ENCODE measurements at places on chromosomes 12 and 14. TPM values are rescaled to one million over a fixed set of nuclear protein-coding genes. Genes with fewer than 3 reads are reported as not detected.

- peaks cover 4% of the 10 kb centered on the region for H3K27me3 ChIP-seq
- no peaks in the 10 kb centered on the region for H3K36me3 ChIP-seq
- DNase-seq = no peak
- H3K27ac ChIP-seq = no peak overlapping the region
- H3K4me1 ChIP-seq = no peaks in the 10 kb centered on the region
Measured at GRCh38 chr14:97280526-97280925, 483.3 kb downstream of the VRK1 start.

GRCh38 chr14:23306412-23307145, at the start of gene BCL2L2:
Gene BCL2L2 (plus strand): TSS chr14:23306833. CDS start chr14:23307768, 935 bp downstream.
- H3K27me3 ChIP-seq = no peaks in the 10 kb centered on the region
- peak within 1 kb of the TSS; percentile 88 for H3K4me3 ChIP-seq
- peak; percentile 96 for DNase-seq
- H3K4me1 ChIP-seq = peaks cover 22% of the 10 kb centered on the region

GRCh38 chr14:42421377-42422078, 814.9 kb downstream of the LRFN5 start:
- DNase-seq = no peak
- no peaks in the 10 kb centered on the region for H3K27me3 ChIP-seq
- H3K4me1 ChIP-seq = no peaks in the 10 kb centered on the region
- H3K27ac ChIP-seq = no peak overlapping the region

DNA sequence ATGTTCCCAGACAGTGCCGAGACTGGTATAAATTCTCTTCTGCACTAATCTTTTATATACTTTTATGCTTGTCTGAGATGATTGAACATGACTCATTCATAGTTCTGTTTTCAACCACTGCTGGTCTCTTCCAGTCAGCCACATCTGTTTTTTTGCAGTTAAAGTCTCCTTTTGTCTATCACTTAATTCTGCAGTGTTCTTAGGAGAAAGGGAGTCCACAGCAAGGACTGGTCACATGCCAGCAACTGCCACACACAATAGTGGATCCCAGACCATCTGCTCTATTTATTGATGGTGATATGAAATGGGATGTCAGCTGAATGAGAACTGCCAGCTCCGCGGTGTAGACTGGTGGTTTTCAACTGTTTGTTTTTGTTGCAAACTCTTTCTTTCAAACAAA, 379.8 kb downstream of the MED13L start:
- no peak overlapping the region for H3K4me3 ChIP-seq
- no peaks in the 10 kb centered on the region for H3K4me1 ChIP-seq

- H3K27ac ChIP-seq = no peak overlapping the region
Measured at GRCh38 chr14:32813401-32813800, 125.3 kb upstream of the NPAS3 start.

- DNase-seq = no peak
- no peaks in the 10 kb centered on the region for H3K36me3 ChIP-seq
Measured at GRCh38 chr14:65260786-65261185, 151.7 kb upstream of the FUT8 start.

DNA sequence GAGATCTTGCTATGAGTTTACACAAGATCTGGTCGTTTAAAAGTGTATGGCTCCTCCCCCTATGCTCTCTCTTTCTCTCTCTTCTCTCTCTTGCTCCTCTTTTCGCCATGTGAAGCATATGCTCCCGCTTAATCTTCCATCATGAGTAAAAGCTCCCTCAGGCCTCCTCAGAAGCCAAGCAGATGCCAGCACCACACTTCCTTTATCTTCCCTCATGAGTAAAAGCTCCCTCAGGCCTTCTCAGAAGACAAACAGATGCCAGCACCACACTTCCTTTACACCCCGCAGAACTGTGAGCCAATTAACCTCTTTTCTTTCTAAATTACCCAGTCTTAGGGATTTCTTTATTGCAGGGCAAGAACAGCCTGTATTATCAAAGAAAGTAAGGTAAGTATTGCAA, 152.4 kb downstream of the SEC23A start:
- H3K27ac ChIP-seq = no peak overlapping the region
- H3K4me1 ChIP-seq = no peaks in the 10 kb centered on the region
- DNase-seq = no peak
- no peaks in the 10 kb centered on the region for H3K27me3 ChIP-seq
- no peak overlapping the region for H3K4me3 ChIP-seq

DNA sequence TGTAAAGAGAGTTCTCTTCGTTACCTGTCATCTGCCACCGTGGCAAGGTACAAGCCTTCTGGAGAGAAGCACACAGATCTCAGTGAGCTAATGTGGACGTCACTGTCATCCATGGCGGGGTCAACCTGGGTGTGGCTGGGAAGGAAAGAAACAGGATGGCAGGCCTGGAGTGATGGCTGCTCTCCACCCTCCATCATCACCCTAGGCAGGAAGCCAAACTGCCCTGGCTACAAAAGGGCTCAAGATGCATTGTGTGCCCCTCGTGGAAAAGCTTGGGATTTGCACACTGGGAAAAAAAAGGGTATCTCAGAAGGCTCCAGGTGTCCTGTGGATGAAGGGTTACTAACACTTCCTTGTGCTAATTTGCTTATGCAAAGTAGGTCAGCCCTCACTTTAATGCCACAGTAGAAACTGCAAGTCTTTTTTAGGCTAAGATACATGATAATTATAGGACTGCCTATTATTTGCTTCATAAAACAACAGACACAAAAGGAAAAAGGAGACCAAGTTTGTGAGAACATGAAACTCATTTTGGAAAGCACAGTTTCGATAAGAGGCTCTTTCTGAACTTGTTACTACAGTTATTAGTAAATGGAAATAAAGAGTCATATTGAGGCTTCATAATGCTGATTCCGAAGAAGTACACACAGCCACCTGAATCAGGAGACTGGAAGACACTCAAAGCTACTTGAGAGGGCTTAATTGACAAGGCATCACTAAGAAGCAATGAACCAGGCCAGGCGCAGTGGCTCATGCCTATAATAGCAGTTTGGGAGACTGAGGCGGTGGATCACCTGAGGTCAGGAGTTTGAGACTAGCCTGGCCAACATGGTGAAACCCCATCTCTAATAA, 18.9 kb downstream of the RFC5 start:
- H3K36me3 ChIP-seq = no peaks in the 10 kb centered on the region
- no peak overlapping the region for H3K4me3 ChIP-seq
- H3K27ac ChIP-seq = no peak overlapping the region
- no peaks in the 10 kb centered on the region for H3K4me1 ChIP-seq

DNA sequence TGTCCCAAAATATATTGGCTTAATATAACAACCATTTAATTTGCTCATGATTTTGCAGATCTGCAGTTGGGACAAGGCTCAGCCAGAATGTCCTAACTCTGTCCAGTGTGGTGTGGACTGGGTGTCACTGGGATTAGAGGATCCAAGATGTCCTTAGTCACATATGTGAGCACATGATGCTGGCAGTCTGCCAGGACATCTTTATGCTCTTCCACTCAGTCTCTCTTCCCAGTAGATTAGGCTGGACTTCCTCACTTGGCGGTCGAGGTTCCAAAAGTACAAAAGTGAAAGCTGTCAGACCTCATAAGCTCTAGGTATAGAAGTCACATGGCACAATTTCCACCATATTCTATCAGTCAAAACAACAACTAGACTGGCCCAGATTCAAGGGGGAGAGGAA, 167.9 kb upstream of the NTF3 start:
- H3K4me1 ChIP-seq = peaks cover 24% of the 10 kb centered on the region
- H3K36me3 ChIP-seq = no peaks in the 10 kb centered on the region
- no peak overlapping the region for H3K4me3 ChIP-seq

DNA sequence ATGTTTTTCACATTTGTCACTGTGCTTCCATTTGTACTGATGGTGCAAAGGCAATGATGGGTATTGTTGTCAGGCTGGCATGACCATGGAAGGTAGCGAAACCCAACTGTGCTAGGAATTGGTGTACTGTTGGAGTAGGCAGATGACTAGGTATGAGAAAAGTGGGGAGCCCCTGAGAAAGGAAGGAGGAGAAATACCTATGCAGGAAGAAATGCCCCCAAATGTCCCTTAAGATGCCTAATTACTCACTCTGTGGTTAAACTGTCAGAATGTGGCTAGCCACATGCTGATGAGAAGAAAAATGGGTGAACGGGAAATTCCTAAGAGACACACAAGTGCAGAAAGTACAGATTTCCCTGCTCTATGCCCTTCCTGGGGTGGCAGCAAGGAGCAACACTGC, 339.1 kb downstream of the TMEM132D start:
- no peaks in the 10 kb centered on the region for H3K4me1 ChIP-seq
- no peak overlapping the region for H3K27ac ChIP-seq
- DNase-seq = no peak
- no peak overlapping the region for H3K4me3 ChIP-seq
- no peaks in the 10 kb centered on the region for H3K27me3 ChIP-seq

The GPRC5D gene
- not detected for total RNA-seq

The RNASE4 gene
- total RNA-seq = 76.8 TPM

The C14orf180 gene
- total RNA-seq = 2.4 TPM

The LTBP2 gene
- total RNA-seq = 3.0 TPM

The PPP1R12A gene
- 71.7 TPM for total RNA-seq

The KRT78 gene
- total RNA-seq = not detected
